Activated T-cell treated with anti-CD3 and anti-CD28 coated beads, Interleukin-2, amount 50 U/mL, for 4 hours (primary cell): ENCODE measurements at places on chromosomes 12 and 14. TPM values are rescaled to one million over a fixed set of nuclear protein-coding genes. Genes with fewer than 3 reads are reported as not detected.

GRCh38 chr14:41385797-41386196 lies 220.9 kb upstream of the LRFN5 start:
- no peak for DNase-seq

- DNase-seq = no peak
These were observed 62.8 kb upstream of the NAV3 start for GRCh38 chr12:77767756-77768343.

DNA sequence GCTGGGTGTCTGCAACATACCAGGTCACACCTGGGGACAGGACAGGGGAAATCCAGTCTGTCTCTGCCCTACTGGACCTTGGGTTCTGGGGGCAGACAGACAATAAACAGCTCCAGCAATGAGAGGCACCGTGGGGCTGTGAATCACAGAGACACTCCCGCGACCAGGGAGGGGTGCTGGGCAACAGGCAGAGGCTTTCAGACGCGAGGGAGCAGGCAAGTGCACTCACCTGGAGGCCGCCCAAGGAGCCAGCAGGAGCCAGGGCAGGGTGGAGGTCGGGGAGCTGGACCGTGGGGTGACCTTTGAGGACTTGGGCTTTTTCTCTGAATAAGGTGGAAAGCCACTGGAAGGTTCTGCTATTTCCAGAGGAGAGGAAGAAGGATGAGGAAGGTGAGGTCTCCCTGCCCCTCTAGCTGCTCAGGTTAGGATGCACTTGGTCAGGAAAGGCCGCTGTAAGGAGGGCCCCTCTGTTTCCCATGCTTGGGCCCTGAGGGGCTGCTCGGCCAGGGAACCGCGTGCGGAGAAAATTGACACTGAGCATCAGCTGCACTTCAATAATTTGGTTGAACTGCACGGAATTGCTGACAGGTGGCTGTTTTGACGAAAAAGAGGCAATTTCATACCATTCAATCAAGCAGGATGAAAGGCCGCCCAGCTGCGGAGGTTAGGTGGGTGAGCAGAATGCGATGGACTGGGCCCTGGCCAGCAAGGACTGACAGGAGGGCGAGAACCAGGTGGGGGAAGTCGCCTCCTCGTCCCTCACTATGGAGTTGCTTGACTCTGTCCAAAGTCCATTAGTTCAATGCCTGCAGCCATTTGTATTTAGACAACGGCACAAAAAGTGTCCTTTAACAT lies 42.2 kb downstream of the JAG2 start:
- DNase-seq = no peak

- no peak for DNase-seq
These were observed 86.8 kb downstream of the NUAK1 start for GRCh38 chr12:106051853-106052531.

GRCh38 chr12:19630536-19630935 lies 191.2 kb downstream of the AEBP2 start:
- DNase-seq = no peak

DNA sequence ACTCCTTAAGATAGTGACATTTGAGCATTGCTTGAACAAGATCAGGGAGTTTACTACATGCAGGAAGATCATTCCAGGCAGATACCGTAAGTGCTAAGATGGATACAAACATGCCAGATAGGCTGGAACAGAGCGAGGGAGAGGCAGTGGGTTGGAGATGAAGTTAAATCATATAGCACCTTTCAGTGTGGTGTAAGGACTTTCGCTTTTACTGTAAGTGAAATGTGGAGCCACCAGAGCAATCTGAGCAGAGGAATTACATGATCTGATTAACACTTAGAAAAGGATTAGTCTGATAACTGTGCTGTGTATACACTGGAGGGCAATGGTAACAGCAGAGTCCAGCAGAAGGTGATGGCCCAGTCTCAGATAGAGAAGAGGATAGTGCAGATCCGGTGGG lies 163.0 kb upstream of the SSTR1 start:
- no peak for DNase-seq

DNA sequence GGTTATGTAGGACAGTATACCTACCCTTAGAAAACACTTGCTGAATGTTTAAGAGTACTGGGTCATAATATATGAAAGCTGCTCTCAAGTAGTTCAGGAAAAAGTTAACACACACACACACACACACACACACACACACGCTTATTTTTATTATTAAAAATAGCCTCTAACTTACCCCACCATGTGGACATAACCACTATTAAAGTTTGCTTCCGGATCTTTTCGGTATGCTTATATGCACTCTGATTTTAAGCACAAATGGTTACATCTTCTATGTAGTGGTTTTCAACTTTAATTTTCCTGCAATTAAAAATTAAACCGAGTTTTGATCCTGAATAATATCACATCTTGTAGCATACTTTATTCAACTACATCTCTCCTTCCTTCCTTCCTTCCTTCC lies 84.9 kb upstream of the TRAF3 start:
- DNase-seq = no peak

- no peak for DNase-seq
These were observed 8.6 kb downstream of the RAB5B start for GRCh38 chr12:55982319-55982936.

PRH2 gene
- total RNA-seq = not detected

GRCh38 chr12:52320784-52321400 lies at the start of gene KRT83:
Gene KRT83 (minus strand): TSS chr12:52321398. CDS start chr12:52321335, 63 bp downstream.
- DNase-seq = no peak

FAM90A1 gene
- total RNA-seq = not detected

DNA sequence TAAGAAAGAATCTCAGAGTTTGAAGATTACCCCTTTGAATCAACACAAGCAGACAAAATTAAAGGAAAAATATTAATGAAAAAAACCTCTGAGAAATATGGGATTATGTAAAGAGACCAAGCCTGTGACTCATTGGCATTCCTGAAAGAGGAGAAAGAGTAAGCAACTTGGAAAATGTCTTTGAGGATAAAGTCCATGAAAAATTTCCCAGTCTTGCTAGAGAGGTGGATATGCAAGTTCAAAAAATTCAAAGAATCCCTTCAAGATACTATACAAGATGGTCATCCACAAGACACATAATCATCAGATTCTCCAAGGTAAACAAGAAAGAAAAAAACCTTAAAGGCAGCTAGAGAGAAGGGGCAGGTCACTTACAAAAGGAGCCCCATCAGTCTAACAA lies 13.3 kb downstream of the SLCO1B1 start:
- DNase-seq = no peak

DNA sequence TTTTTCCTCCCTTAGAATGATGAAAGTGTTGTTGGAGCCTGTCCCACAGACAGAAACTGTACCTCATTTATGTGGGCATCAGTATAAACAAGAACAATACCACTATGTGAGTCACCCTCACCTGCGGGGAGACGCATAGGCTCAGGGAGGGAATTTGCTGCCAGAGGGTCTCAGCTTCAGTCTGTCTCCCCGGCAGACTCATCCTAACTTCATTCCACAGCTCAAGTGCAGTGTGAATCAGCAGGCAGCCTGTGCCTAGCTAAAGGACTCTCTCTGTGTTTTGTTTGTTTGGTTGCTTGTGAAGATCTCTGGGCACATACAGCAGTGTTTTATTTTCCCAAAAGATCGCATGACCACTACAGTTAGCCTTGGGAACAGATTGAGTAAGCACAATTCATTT lies 98.9 kb downstream of the PRKCH start:
- DNase-seq = peak; percentile 47

RIMBP2 gene
- not detected for total RNA-seq

KCNK10 gene
- not detected for total RNA-seq

DNA sequence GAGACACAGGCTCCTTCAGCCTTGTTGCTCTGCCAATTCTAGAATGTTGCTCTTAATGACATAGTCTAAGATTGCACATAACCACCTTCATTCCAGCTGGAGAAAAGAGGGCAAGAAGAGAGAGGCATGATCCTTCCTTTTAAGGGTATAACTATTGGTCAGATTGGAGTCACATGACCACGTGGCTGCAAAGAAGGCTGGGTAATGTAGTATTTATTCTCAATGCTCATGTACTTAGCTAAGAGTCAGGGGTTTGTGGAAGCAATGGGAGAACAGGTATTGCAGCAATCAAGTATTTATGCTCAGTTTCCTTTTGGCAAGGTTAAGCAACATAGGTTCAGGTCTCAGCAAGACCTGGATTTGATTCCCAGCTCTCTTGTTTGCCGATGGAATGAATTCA lies 298.8 kb upstream of the TBX3 start:
- DNase-seq = no peak

COX8C gene
- not detected for total RNA-seq

- DNase-seq = no peak
These were observed 3.7 kb upstream of the TRPV4 start for GRCh38 chr12:109836916-109837315.

DNA sequence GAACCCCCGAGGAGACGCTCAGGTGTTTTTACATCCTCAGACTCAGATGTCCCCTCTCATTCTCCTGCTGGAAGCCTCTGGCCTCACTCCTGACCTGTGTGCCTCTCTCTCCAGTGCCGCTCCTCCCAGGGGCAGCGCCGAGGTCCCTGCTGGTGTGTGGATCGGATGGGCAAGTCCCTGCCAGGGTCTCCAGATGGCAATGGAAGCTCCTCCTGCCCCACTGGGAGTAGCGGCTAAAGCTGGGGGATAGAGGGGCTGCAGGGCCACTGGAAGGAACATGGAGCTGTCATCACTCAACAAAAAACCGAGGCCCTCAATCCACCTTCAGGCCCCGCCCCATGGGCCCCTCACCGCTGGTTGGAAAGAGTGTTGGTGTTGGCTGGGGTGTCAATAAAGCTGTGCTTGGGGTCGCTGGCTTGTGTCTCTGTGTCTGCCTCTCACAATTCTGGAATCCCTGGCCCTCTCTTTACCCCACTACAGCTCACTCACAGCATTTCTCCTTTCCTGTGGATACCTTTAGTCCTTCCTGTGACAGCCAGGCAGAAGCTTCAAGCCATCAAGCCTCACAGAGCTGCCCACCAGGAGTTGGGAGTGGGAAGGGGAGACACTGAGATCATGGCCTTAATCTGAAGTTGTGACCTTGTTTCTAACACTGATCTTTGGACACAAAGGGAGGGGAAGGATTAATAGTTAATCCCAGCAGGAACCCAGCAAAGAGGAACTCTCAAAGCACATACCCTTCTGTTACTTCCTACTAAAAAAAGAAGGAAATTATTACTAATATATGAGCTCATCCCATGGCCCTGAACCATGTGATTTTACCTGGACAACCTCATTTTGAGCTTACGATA lies 1.1 kb upstream of the SOAT2 start:
- no peak for DNase-seq

JPH4 gene
- total RNA-seq = 0.11 TPM

DNA sequence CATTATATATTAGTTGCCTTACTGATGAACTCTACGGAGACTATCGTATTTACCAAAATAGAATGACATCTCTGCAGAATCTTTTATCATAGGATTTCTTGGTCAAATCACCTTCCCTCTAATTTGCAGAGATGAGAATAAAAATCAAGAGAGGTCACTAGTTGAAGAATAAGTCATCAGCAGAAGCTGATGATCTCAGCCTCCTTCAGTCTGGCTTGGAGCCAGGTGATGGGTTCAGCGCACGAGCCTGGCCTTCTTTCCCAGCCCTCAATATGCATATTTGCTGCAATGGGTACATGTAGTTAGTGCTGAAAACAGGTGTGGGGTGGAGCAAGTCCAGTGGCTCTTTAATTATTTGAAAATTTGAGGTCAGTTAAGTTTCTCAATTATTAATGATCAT lies 19.2 kb upstream of the EMP1 start:
- no peak for DNase-seq

DNA sequence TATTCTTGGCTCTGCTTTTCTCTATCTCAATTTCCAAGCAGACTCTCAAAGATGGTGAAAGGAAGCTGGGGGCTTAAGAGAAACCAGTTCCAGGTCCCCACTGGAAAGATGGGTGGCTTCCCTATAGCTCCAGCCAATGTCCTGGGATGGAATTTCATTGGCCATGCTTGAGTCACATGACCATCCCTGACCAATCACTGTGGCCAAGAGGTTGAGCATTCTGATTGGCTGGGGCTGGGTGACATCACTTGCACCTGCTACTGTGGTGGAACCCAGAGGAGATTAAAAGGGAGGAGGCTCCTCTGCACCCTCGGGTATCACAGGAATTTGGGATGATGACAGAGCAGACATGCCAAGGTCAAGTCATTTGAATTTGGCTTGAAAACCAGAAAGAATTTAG lies 436.5 kb downstream of the TMEM132D start:
- no peak for DNase-seq

GRCh38 chr14:22039938-22040780 lies 366.5 kb upstream of the OR4E1 start:
- peak; percentile 22 for DNase-seq

- no peak for DNase-seq
These were observed 117.8 kb upstream of the HIF1A start for GRCh38 chr14:61577506-61577931.

GRCh38 chr12:22014041-22014782 lies 31.8 kb upstream of the CMAS start:
- DNase-seq = no peak

RILPL1 gene
- total RNA-seq = 3.3 TPM

DNA sequence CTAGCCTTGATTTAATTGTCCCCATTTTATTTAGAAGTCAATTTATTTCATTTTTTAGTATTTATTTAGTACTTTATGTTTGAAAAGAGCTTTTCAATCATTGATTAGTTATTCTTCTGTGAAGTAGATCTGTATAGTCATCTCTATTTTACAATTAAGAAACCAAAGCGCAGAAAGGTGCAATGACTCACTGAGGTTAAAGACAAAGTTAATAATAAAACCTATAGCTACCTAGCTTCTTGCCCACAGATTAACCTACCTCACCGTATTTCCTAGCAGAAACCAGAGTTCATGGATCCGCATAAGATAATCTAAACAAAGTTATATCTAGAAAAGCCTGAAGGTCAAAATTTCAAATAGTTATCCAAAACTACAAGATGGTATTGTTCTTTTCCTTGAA lies 176.4 kb downstream of the GRIN2B start:
- DNase-seq = no peak

GRCh38 chr12:65022421-65022820 lies 98.7 kb downstream of the WIF1 start:
- no peak for DNase-seq

NGB gene
- not detected for total RNA-seq
